ENCODE measurements at places on chromosomes 6 and 20.

GRCh38 chr6:29813809-29814208, 13.8 kb upstream of the HLA-G start:
- DNase-seq = no peak

DNA sequence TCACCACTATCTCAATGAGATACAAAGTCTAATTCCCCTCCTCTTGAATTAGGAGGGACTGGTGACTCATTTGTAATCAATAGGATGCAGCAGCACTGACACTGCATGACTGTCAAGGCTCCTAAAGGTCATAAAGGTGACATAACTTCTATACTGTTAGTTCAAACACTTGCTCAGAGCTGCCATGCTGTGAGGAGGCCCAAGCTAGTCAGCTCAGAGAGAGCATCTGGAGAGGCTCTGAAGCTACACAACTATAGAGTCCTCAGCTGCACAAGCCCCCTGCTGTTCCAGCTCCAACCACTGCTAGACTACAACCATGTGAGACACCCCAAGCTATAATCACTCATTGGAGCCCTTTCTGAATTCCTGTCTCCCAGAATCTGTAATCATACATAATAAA, 17.0 kb upstream of the HEY2 start:
- DNase-seq = no peak

DNA sequence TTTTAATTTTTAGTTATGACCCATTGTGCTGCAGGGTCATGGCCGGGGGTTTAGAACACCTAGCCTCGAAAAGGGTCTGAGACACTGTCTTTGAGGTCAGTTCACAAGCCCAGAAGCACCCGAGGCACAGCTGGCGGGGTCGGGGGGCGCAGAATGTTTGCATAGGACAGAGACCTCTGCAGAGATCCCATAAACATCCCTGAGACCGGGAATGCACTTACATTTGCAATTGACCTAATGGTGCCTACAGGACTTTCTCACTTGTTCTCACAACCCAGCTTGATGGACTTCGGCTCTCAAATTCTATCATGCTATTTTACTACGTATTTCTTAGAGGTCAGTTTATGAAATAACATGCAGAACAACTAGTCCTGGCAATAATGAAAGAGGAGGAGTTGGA, 33.5 kb upstream of the FOXC1 start:
- DNase-seq = no peak

GRCh38 chr20:58714923-58715351, 22.3 kb downstream of the NPEPL1 start:
- peak; percentile 13 for DNase-seq

- no peak for DNase-seq
Measured at GRCh38 chr6:128870746-128871145, 12.2 kb upstream of the LAMA2 start.

- no peak for DNase-seq
Measured at GRCh38 chr6:152270301-152270925, 366.7 kb downstream of the SYNE1 start.

GRCh38 chr6:34970957-34971356, 81.9 kb downstream of the ANKS1A start:
- no peak for DNase-seq

GRCh38 chr6:7000825-7001777, 106.7 kb upstream of the RREB1 start:
- DNase-seq = no peak

GRCh38 chr6:153503810-153504209, 372.7 kb upstream of the RGS17 start:
- no peak for DNase-seq

- no peak for DNase-seq
Measured at GRCh38 chr6:124479991-124480430, 482.2 kb upstream of the RNF217 start.

DNA sequence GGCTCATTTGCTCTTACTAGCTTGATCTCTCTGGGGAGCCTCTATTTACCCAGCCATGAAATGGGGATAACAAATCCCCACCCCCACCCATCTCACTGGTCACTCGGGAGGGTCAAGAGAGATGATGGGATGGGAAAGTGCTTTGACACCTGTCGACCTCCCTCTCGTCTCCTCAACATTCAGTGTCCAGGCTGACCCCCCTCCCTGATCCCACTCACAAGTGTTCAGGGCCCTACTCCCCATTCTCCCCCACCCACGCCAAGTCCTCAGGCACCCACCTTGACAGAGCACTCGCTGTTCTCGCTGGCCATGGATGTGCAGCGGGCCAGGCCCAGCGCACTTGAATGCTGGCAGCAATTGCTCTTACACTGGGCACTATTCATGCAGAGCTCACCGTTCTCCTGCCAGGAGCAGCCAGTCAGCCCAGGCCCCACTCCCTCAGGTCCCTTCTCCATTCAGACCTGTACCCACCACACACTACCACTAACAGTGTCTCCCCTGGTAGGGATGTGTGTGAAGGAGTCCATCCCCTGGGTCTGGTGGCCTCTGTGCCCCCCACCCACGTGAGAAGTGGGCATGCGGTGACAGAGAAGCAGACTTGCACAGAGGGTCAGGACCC, 1.6 kb downstream of the CLPS start:
- peak; percentile 24 for DNase-seq

- DNase-seq = no peak
Measured at GRCh38 chr6:40524797-40525585, 62.2 kb downstream of the LRFN2 start.

DNA sequence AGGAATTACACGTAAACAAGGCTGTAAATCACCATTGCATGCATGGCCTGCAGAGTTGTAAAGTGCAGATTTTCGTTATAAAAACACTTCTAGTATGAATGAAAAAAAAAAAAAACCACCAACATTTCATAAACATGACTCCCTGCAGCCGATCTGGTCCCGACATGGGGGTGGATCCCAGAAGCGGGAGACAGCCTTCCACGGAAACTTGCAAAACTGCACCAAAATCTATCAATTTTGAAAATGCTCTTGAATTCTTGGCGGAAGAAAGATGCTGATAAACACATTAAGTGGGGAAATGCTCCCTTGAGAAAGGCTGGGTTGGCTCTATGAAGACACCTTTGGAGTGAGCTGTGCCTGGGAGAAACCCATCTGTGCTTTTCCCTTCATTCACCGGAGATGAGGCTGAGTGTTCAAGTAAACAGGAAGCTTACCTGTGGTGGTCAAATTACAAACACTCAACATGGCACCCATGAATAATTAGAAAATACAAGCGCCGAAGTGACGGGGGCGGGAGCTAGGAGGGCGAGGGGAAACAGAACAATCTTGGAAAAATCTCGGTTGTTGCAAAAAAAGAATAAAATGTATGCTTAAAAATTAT, 845 bp upstream of the ANKRD60 start:
- no peak for DNase-seq

- no peak for DNase-seq
Measured at GRCh38 chr6:83911278-83911677, 51.8 kb downstream of the CYB5R4 start.

- DNase-seq = no peak
Measured at GRCh38 chr6:134729561-134729960, 220.3 kb downstream of the ALDH8A1 start.

Data from GM13976 (cell line).